ENCODE measurements at places on chromosomes 3 and 15. TPM values are rescaled to one million over a fixed set of nuclear protein-coding genes. Genes with fewer than 3 reads are reported as not detected.

Gene IGSF11
- not detected for total RNA-seq

Gene PLA2G4E
- total RNA-seq: not detected

Gene PCLAF
- total RNA-seq: 59.9 TPM

Gene THBS1
- 0.32 TPM for total RNA-seq

Gene ATP10A
- total RNA-seq: 40.1 TPM

Gene GABRR3
- total RNA-seq: not detected

Gene GOLGA8R
- 3.0 TPM for total RNA-seq

Gene SCAANT1
- not detected for total RNA-seq

Gene GOLGA6A
- total RNA-seq: not detected

Gene MCTP2
- total RNA-seq: 91.5 TPM

Gene MTMR10
- total RNA-seq: 14.1 TPM

Gene FETUB
- total RNA-seq: not detected

Gene CLEC3B
- 0.21 TPM for total RNA-seq

Gene CDAN1
- total RNA-seq: 24.2 TPM

Gene MAGI1
- 11.0 TPM for total RNA-seq

Gene HIGD2B
- 0.16 TPM for total RNA-seq

Gene OXTR
- 1.5 TPM for total RNA-seq

Gene GOLGA6B
- not detected for total RNA-seq

Gene NR2F2
- total RNA-seq: not detected

Gene MUC13
- total RNA-seq: not detected

Gene MYL3
- not detected for total RNA-seq

Gene ZBED2
- 546 TPM for total RNA-seq

Gene MNS1
- total RNA-seq: 0.14 TPM

Gene CP
- total RNA-seq: not detected

Gene PPP1R14D
- not detected for total RNA-seq

Gene TUSC7
- total RNA-seq: not detected

Gene CNOT10
- total RNA-seq: 51.5 TPM

Gene TRANK1
- total RNA-seq: 1.1 TPM
